T follicular helper cell (primary cell): ENCODE measurements at places on chromosomes 6 and 20.

DNA sequence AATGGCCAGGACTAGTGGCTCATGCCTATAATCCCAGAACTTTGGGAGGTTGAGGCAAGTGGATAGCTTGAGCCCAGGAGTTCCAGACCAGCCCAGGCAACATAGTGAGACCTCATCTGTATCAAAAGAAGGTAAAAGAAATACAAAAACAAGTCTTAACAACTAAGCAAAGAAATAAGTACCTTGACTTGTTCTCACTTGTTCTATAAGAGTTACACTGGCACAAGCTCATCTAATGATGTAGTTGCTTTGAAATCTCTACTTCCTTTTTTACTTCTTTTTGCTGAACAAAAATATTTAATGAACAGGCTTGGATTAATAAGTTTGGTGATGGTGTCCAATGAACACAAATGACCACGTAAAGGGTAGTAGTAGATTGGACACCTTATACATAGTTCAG, 72.2 kb downstream of the SGK1 start:
- no peak for DNase-seq

DNA sequence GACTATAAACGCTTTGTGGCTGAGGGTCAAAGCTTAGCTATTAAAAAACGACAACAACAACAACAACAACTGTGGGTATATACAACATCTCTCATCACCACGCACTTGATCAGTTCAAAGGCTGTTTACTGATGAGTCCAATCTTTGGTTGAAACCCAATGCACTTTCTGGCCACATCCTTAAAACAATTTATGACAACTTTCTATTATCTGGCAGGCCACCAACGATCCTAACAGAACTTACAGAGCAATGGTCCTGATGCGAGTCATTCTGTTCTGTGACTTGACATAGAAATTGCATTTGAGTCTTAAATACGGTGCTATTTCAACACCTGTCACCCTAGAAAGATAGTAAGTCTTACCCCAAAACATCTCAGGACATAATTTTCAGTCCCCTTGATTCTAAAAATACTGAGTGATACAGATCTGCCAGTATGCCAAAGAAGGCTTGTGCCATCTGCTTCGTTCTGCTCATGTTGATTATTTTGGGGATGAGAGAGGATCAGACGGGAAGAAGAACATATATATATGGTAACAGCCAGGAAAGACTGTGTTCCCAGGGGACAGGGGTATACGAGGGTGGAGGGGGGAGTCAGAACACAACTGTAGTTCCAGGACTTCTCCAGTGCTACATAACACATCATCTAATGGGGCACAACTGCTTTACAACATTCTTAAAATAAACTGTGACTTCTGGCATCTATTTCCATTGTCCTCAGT, 55.8 kb downstream of the PLAGL1 start:
- no peak for DNase-seq

DNA sequence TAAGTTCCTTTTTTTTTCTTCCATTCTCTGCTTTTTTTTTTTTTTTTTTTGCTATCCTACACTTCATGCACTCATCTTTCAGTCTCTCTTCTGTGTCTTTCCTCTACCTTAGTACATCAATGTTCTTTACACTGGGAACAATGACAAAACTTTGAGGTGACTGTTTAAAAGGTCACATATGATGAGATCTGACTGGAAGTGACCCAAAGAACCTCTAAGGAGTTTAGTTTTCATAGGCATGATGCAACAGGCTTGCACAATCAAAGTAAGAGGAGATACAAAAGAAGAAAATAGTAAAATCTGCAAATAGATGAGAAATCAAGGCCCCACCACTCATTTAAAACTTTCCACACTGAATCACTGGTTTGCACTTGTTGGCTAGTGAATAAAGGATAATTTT, 840.8 kb downstream of the TBC1D32 start:
- no peak for DNase-seq

- no peak for DNase-seq
Measured at GRCh38 chr6:159760602-159761057, 1.2 kb upstream of the ACAT2 start.

GRCh38 chr20:34043025-34043424, 49.3 kb downstream of the RALY start:
- DNase-seq: no peak

DNA sequence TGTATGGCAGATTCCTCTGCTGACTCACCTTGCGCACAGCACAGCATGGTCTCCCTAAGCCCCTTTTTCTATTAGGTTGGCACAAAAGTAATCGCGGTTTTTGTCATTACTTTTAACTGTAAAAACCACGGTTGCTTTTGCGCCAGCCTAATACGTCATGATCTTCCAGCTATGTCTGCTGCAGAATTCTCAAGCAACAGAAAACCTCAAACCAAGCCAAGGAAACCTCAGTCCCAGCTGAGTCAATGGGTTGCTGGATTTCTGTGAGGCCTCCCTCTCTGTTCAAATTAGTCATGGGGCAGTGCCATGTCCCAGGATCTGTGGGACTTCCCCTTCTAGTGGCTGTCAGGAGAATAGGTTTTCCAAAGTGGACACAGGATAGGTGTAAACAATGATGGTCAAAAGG, 15.7 kb upstream of the ENPP1 start:
- no peak for DNase-seq

DNA sequence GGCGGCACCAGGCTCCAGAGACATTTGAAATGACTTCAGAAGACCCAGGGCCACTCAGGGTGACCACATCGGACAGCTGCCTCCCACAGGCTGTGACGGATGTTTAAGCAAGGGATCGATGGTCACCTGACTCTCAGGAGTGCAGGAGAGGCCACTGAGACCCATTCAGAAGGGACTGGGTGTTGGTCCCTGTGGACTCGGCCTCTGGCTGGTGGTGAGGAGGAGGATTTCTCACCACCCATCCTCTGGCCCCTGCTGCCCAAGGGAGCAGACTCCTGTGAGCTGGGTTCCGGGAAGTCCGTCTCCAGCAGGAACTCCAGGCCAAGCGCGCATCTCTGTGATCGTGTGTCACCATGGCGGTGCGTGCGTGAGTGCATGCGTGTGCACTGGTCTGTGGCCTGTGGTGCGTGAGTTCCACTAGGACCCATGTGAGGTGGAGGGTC, 25.5 kb downstream of the NPEPL1 start:
- no peak for DNase-seq

DNA sequence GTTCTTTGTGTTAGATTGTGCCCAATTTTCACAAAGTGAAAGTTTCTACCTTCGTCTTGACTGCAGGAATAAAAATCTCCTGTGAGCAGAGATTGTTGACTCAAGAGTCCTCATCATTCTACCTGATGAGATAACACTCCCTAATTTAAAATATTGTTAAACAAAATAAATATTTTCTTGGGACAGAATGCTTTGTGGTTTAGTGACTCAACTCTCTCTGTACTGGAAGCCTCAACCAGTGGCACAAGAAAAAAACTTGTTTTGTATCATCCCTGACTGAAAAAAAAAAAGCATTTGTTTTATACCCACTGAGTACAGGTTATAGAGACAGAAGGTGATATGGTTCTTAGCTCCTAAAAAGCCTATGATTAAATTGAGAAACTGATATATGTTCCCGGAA, 78.9 kb downstream of the CRYBG1 start:
- no peak for DNase-seq

DNA sequence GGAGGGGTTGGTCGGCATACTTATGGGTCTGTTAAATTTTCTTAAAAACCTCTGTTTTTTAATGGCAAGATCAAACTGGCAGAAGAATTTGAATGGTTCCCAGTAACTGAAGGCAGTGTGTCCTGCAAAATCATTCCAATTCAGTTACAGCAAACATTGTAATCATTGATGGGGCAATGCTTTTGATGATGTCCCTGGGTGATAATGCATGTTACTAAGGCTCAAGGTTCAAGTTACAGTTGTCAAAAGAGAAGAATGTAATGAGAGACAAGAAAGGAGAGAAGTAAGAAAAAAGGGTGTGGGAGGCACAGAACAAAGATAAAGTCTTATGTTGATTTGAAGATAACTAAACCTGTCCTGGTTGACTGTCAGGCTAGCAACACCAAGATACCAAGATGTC, 54.9 kb downstream of the CEP162 start:
- DNase-seq: no peak

DNA sequence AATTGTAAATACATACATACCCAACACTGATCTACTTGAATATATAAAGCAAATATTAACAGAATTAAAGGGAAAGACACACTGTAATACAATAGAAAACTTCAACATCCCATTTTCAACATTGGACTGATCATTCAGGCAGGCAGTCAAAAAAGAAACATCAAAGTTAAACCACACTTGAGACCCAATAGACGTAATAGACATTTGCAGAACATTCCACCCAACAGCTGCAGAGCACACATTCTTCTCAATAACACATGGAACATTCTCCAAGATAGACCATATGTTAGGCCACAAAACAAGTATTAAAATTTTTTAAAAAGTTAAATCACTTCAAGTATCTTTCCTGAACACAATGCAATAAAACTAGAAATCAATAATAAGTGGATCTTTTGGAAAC, 698.2 kb downstream of the COL12A1 start:
- DNase-seq: no peak

DNA sequence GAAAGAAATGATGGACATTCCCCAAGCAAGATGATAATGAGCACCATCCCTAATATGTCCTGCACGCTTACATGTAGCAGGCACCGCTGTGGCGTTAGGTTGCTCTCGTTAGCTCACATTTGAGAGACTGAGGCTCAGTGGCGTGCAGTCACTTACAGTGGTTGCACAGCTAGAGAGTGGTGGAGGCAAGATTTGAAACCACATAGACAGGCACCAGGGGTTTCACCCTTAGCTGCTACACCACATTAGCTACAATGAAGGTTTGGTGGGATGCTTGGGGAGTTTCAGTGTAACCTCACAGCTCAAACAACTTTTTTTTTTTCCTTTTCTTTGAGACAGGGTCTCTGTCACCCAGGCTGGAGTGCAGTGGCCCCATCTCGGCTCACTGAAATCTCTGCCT, 3.7 kb downstream of the COX4I2 start:
- no peak for DNase-seq

- no peak for DNase-seq
Measured at GRCh38 chr20:32432277-32432676, 74.1 kb downstream of the ASXL1 start.

DNA sequence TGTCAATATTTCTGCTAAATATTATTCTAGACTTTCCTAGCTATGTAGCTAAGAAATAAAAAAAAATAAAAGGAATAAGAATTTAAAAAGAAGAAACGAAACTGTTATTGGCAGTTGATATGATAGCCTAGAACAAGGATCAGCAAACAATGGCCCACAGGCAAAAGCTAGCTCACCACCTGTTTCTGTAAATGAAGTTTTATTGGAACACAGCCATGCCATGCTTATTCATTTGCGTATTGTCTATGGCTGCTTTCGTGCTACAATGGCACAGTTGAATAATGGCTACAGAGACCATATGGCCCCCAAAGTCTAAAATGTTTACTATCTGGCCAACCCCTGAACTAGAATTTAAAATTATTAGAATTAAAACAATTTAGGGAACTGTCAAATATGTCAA, 952.6 kb upstream of the MAP3K7 start:
- no peak for DNase-seq

GRCh38 chr6:152089992-152090391, 282.5 kb downstream of the ESR1 start:
- DNase-seq: no peak

- DNase-seq: no peak
Measured at GRCh38 chr6:90586546-90586835, 381 bp downstream of the MAP3K7 start.
